ENCODE measurements at places on chromosomes 1 and 21.

DNA sequence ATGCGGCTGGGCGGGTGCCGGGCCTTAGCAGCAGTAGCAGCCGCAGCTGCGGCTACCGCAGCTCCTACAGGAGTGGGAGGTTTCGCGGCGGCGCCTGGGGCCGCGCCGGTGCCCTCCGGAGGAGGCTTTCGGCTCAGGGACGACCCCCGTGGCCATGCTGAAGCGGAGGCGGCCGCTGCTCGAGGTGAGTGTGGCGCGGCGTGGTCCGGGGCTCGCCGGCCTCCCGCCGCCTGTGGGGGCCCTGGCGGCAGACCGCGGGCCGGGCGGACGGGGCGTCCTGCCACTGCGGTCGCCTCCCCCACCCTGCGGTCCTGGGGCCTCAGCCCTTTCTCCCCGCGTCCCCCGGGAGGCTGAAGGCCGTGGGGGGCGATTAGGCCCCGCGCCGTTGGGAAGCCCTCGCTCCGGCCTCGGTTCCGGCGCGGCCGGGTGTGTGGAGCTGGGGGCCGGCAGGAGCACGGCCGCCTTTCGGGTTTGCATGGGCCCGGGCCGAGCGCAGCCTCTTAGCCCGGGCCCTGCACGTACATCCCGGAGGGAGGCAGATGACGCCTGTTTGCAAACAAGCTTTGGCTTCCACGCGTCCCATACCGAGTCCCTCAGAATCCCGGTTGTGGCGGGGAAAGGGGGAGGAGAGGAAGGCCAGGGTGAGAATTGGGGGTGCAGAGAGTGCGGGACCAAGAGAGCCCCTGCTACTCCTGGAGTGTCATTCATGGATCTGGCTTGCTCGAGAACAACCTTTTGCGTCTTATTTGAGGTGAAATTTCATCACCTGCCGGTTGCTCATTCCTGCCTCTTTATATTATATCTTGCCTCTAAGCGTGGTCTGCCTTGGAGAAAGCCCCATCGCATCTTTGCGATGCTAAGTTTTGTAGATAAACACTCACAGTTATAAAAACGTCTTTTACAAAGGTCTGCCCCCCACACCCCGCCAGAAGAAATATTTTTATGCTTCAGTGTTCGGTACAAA lies 613 bp downstream of the ZFYVE9 start:
- DNase-seq, result peak; percentile 62

- DNase-seq, result no peak
These were observed 21.2 kb downstream of the ATF6 start for GRCh38 chr1:161787355-161787754.

DNA sequence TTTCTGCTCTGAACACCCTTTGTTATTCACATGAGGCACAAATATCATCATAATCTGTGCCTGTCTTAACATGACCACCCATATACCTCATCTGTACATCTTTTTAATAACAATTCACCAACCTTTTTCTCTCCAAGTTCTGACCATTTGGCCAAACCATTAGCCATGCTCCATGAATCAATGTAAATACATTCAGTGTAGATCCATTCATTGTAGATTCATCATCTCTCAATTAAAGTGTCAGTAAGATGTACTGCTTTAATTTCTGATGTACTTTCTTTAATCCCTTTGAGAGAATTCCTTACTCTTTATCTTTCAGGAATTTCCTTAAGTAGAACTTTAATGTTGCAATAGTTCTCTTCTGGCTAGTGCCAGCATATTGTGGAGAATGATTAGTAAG lies 126.2 kb upstream of the LRRC7 start:
- no peak for DNase-seq

- peak; percentile 76 for DNase-seq
These were observed 589.1 kb upstream of the ADAMTS5 start for GRCh38 chr21:27555996-27556395.

DNA sequence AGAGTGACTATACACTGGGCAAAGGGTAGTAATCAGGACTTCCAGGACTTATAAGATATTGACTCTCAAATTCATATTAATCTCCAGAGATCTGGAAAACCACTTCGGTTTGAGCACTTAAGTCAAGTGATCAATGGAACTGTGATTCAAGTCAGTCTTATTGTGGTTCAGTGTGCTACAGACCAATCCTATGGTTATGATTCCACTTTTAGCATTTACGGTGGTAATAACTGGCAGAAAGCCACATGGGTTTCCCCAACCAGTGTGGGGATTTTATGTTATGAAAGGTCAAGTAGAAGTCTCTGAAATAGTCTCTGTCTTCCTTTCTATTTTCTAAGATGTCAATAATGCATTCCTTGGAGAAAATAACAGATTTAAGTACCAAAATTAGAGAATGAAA lies 151.3 kb upstream of the NEGR1 start:
- DNase-seq, result no peak

DNA sequence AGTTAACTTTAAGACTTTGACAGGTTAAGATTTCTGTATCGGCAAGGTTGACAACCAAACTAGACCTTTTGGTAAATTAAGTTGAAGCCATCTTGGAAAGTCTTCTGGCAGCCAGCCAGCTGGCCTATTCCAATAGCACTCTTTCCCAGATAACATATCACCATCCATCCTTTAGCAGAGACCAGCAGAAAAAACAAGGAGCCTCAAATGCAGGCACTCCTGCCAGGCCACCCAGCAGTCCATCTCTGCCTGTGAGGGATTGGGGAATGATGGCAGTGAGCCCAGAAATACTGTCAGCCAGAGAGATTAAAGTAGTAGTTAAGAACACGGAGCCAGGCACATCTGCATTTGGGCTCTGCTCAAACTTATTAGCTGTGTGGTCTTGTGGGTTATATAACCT lies 19.4 kb downstream of the ZBTB40 start:
- peak; percentile 60 for DNase-seq

DNA sequence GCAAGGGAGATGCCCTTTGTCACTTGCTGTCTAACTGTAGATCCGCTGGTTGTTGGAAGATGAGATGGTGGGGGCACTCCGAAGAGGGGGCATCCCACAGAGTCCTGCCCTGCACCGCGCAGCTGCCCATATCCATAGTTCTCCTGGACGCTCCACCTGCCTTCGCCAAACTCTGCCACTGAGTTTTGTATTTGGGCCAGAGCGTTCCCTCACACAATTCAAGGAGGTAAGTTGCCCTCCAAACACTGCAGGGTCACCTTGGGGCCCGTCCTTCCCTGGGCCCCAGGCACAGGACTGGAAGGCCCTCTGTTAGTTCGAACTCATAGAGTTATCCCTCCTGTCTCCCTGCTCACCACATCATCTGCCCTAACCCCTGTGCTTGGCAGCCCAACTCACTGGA lies 22.1 kb downstream of the HYI start:
- DNase-seq, result no peak

- DNase-seq, result no peak
These were observed 99.1 kb downstream of the PTPN14 start for GRCh38 chr1:214452152-214452784.

GRCh38 chr1:203324105-203325025 lies 19.0 kb downstream of the BTG2 start:
- no peak for DNase-seq

- DNase-seq, result peak; percentile 37
These were observed 351.3 kb upstream of the SGIP1 start for GRCh38 chr1:66182551-66183178.

DNA sequence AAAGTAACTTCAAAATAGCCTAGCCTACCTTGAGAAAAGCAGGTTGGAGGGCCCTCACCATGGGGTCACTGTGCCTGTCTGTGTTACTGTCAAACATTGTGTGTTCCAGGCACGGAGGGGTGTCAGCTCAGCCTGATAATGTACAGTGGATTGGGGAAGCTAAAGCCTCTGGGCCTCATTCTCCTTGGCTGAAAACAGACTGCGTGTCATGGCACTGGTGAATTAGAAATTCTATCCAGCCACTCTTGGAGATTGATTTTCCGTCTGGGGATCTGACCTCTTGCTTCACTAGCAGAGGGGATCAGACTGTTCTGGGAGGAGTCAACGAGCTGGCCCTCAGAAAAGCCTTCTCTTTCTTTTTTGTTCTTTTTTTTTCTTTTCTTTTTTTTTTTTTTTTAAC lies 123.5 kb upstream of the HOOK1 start:
- DNase-seq, result no peak

GRCh38 chr1:156920233-156921052 lies at the start of gene LRRC71:
LRRC71 (plus strand) TSS chr1:156920632; CDS start chr1:156920804, 172 bp downstream.
- DNase-seq, result peak; percentile 66

DNA sequence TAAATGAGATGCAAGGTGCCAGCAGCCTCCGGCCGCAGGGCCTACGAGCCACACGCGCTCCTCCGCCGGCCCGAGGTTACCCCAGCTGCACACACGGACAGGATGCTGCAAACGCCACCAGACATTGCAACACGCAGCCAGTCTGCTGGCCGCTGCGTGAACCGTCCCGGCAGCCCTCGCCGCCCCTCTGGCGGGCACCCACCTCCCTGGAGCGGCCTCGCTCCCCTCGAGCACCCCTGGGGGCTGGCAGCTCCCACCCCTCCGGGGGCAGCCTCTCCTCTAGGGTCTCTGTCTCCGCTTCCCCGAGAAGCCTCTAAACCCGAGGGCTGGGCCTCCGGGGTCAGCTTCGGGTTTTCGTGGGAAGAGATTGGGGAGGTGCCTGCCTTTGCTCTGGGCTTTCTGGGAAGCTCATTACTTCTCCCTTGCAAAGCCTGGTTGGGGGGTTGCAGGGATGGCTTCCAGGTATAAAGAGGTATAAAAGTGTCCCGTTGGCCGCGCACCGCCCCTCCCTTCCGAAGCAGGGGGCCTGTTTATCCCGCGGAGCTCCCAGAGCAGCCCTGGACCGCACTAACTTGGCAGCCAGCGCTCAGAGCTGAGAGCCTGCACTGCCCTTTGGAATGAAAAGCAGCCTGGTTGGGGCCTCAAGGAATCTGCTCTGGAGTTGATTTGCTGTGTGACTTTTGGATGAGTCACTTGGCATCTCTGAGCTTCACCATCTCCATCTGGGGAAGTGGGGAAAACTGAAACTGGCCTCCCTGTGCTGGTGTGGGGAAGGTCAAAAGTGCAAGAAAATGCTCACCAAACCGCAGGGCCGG lies 21.8 kb downstream of the DHRS3 start:
- peak; percentile 100 for DNase-seq

DNA sequence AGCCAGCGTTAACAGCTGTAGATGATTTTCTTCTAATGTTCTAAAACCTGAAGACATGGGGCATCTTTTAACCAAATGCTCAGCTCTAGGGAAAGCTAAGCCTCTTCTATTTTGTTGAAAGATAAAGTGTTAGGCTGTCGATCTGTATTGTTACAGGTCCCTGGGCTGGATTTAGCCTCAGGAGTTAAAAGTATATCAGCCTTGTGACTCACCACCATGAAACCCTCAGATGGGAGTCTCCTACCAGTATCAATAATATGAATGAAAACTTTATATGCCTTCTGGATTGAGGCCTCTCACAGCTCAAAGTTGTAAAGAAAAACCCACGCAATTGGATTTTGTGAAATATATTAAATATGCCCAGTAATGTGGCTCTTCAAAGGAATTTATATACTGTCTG lies 231.6 kb downstream of the FGGY start:
- no peak for DNase-seq

GRCh38 chr21:28283641-28284490 lies 708.8 kb downstream of the LTN1 start:
- peak; percentile 98 for DNase-seq

- no peak for DNase-seq
These were observed 105.6 kb downstream of the EPHB2 start for GRCh38 chr1:22816067-22816775.

DNA sequence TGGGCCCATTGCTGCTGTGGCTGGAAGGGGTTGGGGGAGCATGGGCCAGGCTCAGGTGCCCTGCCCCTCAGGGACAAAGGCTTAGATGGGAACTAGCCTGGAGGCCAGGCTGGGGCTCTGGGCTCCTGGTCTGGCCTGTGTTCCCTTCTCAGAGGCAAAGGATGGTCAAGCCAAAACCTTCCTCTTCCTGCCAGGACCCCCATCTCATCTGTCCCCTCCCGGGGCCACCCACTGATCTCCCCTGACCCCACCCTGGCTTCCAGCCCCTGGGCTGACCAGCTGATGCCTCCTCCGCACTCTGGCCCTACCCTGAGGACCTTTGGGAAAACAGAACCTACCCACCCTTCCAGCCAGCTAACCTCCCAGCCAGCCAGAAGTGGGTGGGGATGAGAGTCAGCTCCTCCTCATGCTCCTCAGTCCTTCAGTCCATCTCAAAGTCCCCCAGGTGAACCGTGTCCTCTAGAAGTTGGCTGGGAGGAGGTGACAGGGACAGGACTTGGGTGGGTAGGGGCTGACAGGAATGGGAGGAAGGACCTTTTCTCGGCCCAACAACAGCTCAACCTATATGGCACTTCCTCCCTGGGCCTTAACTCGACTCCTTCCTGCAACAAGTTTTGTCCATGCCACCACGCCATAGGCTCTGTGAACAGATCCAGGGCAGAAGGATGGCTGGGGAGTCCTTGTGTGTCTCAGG lies 7.5 kb downstream of the PEAR1 start:
- DNase-seq, result no peak

DNA sequence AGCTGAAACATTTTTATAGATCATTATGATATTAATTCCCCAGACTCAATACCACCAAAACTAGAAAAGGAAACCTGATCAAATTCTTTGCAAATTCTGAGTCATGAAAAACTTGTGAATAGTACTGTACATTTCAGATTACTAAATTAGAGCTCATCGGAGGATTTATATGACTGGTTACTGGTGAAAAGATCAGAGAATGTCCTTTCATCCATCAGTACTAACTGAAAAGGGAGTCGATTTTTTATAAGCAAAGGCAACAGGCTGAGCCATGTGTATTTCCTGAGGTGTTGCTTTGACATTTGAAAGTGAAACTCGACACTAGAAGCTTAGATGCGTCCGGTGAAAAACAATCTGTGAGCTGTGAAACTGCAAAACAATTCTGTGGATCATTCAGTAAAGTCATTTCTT lies 155.7 kb downstream of the TNFSF18 start:
- DNase-seq, result peak; percentile 86

GRCh38 chr1:30376054-30376697 lies 347.2 kb downstream of the MATN1 start:
- DNase-seq, result no peak

GRCh38 chr21:32367158-32367557 lies 25.7 kb downstream of the URB1 start:
- peak; percentile 73 for DNase-seq

GRCh38 chr1:206963119-206963712 lies 7.0 kb downstream of the FCAMR start:
- peak; percentile 9 for DNase-seq

DNA sequence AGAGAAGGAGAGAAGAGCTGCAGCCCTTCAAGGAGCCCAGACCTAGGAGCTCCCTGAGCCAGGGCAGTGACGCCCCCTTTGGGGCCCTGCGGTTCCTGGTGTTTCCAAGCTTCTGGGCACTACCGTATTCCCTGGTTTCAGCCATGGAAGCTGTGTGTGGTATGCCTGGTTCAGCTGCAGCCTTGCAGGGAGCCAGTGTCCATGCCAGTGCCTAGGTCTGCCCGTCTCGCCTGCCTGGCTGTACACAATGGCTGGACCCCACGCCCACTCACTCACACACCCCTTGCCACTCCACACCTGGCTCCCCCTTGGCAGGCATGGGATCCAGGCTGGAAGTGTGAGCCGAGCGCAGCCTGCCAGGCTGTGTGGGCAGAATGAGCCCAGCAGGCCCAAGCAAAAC lies 87.7 kb downstream of the ADARB1 start:
- DNase-seq, result no peak

DNA sequence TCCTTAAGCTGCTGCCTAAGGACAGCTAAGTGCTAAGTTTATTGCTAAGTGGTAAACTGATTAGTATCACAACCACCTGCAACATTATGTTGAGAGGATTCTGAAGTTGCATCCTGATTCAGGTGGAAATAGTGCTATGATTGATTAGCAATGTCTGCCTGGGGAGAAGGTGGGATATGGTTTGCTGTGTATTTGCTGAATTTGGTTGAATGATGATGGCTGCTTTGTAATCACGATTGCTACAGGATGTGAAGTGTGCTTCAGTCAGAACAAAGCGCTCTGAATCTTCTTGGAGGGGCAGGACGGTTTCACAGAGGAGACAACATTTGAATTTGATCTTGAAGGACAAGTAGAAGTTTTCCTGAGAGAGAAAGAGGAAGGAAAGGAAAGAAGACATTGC lies 226.0 kb downstream of the ST6GALNAC3 start:
- no peak for DNase-seq
